Heart left ventricle (tissue), 16 donors: ENCODE measurements at places on chromosomes 6 and 20. TPM values are rescaled to one million over a fixed set of nuclear protein-coding genes. Genes with fewer than 3 reads are reported as not detected.

DNA sequence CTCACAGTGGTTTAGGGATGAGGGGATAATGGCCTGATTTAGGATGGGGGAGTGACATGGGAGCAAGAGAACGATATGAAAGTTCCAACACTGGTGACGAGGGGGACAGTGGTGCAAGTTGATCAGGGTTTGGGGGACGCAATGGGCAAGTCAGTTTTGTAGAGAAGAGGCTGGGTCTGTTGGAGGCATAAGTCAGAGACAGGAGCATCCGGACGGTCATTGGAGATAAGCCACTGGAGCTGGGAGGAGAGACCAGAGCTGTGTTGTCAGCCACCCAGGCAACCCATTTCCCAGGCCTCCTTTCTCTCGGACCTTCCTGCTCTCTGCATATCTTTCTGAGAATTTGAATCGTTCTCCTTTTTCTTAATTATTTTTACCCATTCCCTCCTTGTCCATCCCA lies 9.5 kb downstream of the DNPH1 start:
- H3K27ac ChIP-seq: no peak overlapping the region
- no peak for DNase-seq
- no peak overlapping the region for H3K4me3 ChIP-seq
- H3K27me3 ChIP-seq: no peaks in the 10 kb centered on the region

DNA sequence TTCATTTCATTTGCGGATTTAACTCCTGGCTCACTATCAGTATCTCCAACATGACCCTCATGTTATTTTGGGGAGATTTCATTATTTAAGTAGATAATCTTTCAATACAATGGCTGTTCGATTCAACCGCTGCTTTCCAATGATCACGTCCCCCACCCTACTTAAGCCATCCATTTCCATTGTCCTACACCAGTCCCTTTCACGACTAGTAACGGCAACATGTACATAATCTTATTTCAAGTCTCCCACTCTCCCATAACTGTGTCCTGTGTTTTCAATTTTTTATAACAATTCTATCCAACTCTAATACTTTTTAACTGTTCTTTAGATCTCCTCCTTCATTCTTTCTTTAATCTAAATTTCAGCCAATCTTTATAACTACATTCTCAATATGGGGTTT lies 890.8 kb upstream of the MAP3K7 start:
- no peak overlapping the region for H3K27ac ChIP-seq
- H3K4me3 ChIP-seq: no peak overlapping the region
- H3K4me1 ChIP-seq: peaks cover 6% of the 10 kb centered on the region
- DNase-seq: no peak
- no peaks in the 10 kb centered on the region for H3K36me3 ChIP-seq

GRCh38 chr6:143863771-143864170 lies 503 bp upstream of the ZC2HC1B start:
- peaks cover 74% of the 10 kb centered on the region for H3K36me3 ChIP-seq
- no peaks in the 10 kb centered on the region for H3K4me1 ChIP-seq
- no peak overlapping the region for H3K27ac ChIP-seq
- DNase-seq: no peak
- H3K27me3 ChIP-seq: no peaks in the 10 kb centered on the region

DNA sequence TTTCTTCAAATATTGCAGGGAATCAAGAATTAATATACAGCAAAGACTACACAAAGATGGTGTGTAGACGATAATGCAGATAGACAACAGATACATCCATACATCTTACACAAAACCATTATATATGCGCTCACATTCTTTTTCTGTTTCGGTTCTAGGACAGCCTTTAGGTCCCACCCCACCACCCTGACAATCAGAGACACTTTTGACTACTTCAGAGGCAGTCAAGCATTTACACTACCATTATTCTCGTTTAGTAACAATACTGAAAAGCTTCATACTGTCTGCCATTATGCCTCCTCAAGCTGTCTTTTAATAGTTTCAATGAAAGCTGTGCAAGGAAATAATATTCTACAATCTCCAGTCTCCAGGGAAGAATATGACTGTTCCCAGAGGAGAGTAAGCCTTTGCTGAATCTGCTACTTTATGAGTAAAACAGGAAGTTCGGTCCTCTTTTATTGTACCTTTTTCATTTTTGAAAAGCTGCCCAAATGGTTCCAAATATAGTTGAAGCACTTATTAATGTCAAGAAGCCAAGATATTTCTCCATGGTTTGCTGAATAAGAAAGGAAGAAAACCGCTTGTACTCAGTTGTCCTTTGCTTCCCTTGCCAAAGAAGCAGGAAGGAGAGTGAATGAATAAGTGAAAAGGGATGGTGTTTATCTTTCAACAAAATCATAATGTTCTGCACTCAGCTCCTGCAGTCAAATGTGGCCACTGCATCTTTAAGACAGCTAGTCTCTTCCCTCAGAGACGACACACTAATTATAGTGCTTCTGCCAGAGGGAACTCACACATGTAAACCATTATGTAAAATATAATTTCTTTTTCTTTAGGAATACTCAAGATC lies 468.3 kb downstream of the CDC5L start:
- no peak overlapping the region for H3K27ac ChIP-seq
- H3K4me3 ChIP-seq: no peak overlapping the region
- H3K27me3 ChIP-seq: no peaks in the 10 kb centered on the region
- no peak for DNase-seq
- no peaks in the 10 kb centered on the region for H3K4me1 ChIP-seq
- H3K36me3 ChIP-seq: no peaks in the 10 kb centered on the region

- no peak overlapping the region for H3K4me3 ChIP-seq
- DNase-seq: no peak
- no peaks in the 10 kb centered on the region for H3K27me3 ChIP-seq
- H3K27ac ChIP-seq: no peak overlapping the region
- no peaks in the 10 kb centered on the region for H3K4me1 ChIP-seq
Measured at GRCh38 chr6:144776031-144776819, 491.1 kb downstream of the UTRN start.

DNA sequence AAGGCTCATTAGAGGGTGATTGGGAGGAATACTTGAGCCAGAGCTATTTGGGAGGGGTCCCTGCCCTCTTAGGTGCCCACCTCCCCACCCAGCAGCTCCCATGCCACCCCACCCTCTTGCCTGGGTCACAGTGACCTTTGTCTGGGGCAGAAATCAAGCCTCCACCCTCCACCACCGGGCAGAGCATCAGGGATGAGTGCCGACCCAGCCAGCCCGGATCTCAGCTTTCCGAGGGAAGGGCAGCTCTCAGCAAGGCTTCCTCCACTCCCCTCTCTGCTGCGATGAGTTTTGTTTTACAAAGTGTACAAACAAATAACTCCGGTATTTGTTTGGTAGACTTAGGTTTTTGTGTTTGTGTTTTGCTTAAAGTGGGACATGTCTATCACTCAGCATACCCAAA lies 136.7 kb upstream of the CST7 start:
- H3K4me3 ChIP-seq: no peak overlapping the region
- DNase-seq: no peak
- no peaks in the 10 kb centered on the region for H3K36me3 ChIP-seq
- H3K27ac ChIP-seq: no peak overlapping the region
- no peaks in the 10 kb centered on the region for H3K27me3 ChIP-seq

- H3K36me3 ChIP-seq: no peaks in the 10 kb centered on the region
- no peaks in the 10 kb centered on the region for H3K27me3 ChIP-seq
- H3K27ac ChIP-seq: no peak overlapping the region
- H3K4me1 ChIP-seq: no peaks in the 10 kb centered on the region
- H3K4me3 ChIP-seq: no peak overlapping the region
Measured at GRCh38 chr6:141017941-141018340, 1114.8 kb upstream of the GJE1 start.

DNA sequence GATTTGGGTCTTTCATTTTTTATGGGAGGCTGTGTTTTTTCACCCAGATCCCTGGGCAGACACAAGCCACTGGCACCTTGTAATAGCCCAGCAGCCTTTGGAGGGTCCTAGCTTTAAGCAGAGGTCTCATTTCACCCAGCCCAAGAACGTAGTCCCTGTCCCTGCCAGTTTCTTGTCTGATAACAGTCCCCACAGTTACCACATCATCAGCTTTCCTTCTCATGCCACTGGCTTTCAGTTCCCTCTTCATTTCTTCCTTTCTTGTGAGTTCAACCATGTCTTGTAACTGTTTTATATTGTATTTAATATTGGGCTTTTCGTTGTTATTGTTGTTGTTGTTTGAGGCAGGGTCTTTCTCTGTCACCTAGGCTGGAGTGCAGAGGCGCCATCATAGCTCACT lies 10.6 kb downstream of the PNPLA1 start:
- H3K4me1 ChIP-seq: no peaks in the 10 kb centered on the region
- H3K27ac ChIP-seq: no peak overlapping the region
- H3K27me3 ChIP-seq: peaks cover 40% of the 10 kb centered on the region

GRCh38 chr6:32685603-32686002 lies 19.1 kb upstream of the HLA-DQB1 start:
- H3K27me3 ChIP-seq: no peaks in the 10 kb centered on the region
- no peak overlapping the region for H3K4me3 ChIP-seq
- no peaks in the 10 kb centered on the region for H3K4me1 ChIP-seq
- DNase-seq: no peak

- peaks cover 13% of the 10 kb centered on the region for H3K27me3 ChIP-seq
- no peak for DNase-seq
- no peak overlapping the region for H3K27ac ChIP-seq
- H3K4me3 ChIP-seq: no peak overlapping the region
- no peaks in the 10 kb centered on the region for H3K36me3 ChIP-seq
Measured at GRCh38 chr6:723540-723939, 30.6 kb upstream of the EXOC2 start.

GRCh38 chr6:98547634-98548033 lies 286.7 kb upstream of the POU3F2 start:
- H3K27ac ChIP-seq: no peak overlapping the region
- no peaks in the 10 kb centered on the region for H3K27me3 ChIP-seq
- no peaks in the 10 kb centered on the region for H3K4me1 ChIP-seq
- no peak for DNase-seq

DNA sequence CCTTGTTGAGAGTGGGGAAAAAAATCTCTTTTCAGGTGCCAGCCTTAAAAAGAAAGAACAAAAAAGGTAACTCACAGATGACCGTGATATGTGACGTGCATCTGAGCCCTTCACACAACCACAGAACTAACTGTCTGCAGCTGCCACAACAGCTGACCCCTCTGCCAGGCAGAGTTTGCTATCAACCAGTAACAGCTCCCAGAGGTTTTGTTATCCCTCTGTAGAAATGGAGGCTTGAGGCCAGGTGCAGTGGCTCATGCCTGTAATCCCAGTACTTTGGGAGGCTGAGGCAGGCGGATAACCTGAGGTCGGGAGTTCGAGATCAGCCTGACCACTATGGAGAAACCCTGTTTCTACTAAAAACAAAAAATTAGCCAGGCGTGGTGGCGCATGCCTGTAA lies 42.8 kb downstream of the SLC52A3 start:
- no peaks in the 10 kb centered on the region for H3K4me1 ChIP-seq
- no peaks in the 10 kb centered on the region for H3K36me3 ChIP-seq
- no peak overlapping the region for H3K4me3 ChIP-seq
- no peak overlapping the region for H3K27ac ChIP-seq
- peaks cover 9% of the 10 kb centered on the region for H3K27me3 ChIP-seq

USP49 gene
- polyA plus RNA-seq: 0.87 TPM

RIPPLY2 gene
- not detected for polyA plus RNA-seq

SIRPG gene
- not detected for polyA plus RNA-seq

C4A gene
- polyA plus RNA-seq: 34.5 TPM

MUC22 gene
- 0.34 TPM for polyA plus RNA-seq

HDGFL1 gene
- not detected for polyA plus RNA-seq

OLIG3 gene
- polyA plus RNA-seq: not detected

DSP gene
- polyA plus RNA-seq: 81.9 TPM
